ENCODE measurements at places on chromosomes 12 and 14.

DNA sequence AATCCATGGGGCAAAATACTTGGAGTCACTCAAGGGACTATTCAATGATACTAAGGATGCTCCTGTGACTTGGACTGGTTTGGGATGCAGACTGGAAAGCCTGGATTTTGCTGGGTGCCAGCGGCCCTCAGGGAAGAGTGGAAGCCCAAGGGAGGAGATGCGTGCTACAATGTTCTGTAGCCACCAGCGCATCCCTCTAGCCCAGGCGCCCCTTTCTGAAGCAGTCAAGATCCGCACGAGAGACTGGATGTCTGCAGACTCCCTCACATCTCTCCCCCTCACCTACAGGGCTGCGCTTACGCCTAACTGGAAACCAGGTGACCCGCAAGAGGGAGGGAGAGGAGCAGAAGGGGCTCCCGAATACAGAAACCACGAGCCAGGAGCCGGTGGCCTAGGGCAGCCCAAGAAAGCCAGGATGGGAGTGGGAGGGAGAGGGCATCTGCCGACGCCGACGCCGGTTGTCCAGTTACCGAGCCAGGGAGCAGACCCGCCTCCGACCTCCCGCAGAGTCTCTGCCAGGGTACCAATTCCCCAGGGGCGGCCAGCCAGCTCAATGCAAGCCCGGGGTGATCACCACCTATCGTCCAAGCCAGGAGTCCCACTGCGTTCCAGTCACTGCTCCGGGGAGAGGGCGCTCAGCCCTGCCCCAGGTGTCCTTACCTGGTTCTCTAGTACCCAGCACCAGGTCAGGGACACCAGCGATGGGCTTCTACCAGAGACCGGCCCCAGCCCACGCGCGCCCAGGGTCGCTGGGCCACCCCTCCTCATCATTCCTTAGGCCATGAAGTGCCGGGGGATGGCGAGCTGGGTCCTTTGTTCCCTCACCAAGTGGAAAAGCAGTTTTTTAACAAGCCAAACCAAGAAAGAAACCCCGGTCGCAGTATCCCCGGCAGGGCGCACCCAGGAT lies 1.2 kb downstream of the NTN4 start:
- DNase-seq, result peak; percentile 38

- peak; percentile 84 for DNase-seq
Measured at GRCh38 chr14:33617154-33617553, 333.7 kb downstream of the EGLN3 start.

DNA sequence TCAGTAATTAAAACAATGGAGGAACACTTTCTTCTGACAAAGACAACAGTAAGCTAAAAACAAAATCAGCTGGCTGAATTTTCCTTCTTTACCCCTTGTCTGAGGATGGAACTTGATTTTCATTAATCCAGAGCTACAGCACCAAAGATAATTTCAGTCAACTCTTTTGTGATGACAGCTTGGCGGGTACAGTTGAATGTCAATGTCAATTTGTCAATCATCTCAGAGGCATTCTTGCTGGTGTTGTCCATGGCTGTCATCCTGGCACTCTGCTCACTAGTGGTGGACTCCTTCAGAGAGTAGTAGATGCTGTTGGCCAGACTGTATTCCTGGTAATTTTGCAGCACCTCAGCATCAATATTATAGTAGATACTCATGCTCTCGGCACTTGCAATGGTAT lies 34.4 kb upstream of the BMP4 start:
- no peak for DNase-seq

- no peak for DNase-seq
Measured at GRCh38 chr12:122661246-122661645, 41.9 kb downstream of the HCAR2 start.

DNA sequence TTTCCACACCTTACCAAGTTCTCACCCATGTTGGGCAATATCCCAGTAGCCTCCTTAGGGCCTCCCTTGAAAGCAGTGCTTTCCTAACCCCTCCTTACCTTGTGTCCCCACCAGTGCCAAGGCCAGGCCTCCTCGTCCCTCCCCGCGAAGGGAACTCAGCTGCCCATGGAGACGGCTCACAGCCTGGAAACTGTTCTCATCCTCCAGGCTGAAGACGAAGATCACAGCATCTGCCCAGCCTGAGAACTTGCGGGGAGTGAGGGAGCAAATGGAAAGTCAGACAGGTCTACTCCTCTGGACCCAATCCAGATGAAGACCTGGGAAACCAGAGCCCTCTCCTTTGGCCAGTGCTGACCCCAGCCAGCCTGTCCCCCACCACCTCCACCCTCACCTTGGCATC lies 4.6 kb downstream of the AGAP2 start:
- no peak for DNase-seq

DNA sequence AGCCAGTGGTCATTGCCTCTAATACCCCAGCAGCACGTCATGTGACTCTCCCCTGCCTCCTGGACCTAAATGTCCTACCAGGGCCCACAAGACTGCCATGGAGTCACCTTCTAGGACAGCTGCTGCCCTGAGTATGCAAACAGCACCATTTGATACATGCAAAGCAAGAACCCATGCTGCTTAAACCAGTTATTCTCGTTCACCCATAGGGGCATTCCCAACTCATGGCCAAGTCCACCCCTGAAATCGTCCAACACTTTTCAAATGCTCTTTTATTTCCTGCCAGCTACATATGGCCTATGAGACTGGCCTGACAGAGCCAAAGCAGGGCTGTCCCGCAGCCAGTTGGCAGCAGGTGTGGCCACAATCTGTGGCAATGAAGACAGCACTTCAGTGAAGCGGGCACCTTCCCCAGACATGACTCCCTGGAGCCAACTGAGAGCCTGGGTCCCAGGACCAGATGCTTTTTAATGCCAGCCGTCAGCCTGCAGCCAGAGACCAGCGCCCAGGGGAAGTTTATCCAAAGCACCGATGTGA lies 99.9 kb downstream of the BCAT1 start:
- no peak for DNase-seq

DNA sequence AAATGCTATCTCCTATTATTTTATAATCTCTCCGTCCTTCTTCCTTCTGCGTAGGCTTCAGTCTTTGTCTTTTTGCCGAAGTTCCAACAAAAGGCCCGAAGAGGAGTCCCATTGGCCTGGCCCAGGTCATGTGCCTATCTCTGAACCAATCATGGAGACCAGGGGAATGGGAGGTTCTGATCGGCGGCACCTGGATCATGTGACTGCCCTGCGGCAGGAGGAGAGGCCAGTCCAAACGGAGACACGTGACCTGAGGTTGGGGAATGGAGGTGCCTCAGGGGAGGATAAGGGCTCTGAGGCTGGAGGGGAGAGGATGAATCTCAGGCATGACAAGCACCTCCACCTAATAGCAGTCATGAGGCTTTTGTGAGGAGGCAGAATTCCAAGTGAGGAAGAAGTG lies 86.0 kb downstream of the AACS start:
- no peak for DNase-seq

- peak; percentile 15 for DNase-seq
Measured at GRCh38 chr12:51926718-51927117, 19.4 kb downstream of the ACVRL1 start.

DNA sequence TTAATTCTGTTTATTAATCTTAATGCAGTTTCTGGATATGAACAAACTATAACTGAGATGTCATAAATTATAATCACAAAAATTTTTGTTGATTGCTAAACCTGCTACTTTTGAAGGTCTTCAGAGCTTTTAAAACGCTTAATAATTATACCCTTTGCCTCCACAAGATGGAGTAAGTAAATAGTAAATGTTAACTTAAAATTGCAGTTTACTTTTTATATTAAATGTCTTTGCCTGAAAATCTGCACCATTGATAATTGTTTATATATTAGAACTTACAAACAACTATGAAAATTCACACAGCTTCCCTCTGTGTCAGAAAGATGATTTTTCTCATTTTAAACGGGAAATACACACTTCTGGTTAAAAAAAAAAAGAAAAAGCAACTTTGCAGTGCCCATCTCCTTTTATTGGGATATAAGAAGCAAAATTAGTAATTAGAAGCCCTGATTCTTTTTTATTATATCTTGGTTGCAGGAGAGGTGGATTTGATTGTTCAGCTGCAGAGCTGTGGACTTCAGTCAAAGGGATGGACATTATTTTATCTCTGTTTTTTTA lies 35.6 kb downstream of the SCFD1 start:
- no peak for DNase-seq

DNA sequence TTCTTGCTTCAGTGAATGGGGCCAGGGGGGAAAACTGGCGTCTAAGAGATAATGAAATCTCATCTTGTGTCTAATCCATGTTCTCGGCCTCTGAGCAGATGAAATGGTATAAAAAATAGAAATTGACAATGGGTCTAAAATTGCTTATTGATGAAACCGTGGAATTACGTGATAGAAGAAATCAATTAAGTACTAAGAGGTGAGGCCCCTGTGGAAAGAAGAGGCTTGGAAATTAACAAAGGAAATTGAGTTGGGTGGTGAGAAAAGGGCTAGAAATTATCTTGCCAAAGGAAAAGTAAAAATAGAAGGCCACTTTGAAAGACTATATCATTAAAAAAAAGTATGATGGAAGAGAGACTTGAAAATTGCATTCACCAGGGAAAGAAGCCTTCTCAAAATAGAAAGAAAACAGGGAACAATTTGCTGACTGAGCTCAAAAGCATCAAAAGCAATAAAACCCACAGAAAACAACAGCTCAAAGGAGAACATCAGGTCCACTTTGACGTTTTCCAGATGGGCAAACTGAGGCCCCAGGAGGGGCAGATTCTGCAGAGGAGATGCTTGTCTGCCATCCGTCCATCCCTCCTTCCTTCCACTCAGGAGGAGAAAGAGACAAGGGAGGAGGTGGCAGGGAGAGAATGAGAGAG lies 226.1 kb upstream of the RTL1 start:
- DNase-seq, result no peak
